Activated T-cell treated with anti-CD3 and anti-CD28 coated beads for 4 hours (primary cell): ENCODE measurements at places on chromosomes 3 and 15.

DNA sequence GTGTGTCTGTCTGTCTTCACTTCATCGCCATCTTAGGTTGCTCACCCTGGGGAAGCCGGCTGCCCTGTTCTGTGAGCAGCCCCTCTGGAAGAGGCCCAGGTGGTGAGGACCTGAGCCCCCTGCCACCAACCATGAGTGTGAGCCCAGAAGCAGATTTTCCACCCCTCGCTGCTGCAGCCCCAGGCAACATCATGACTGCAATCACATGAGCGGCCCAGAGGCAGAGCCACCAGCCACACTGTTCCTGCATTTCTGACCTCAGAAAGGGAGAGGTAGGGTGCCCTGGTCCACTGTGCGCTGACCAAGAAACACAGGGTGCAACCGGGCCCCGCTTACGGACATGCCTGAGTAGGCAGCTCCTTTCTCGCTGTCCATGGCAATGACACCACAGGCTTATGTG, 92.3 kb upstream of the IQSEC1 start:
- DNase-seq: no peak

- DNase-seq: no peak
These were observed 104.3 kb downstream of the PPM1L start for GRCh38 chr3:160860346-160860745.

- DNase-seq: no peak
These were observed 111.0 kb downstream of the NSUN3 start for GRCh38 chr3:94173673-94174434.

GRCh38 chr15:33438396-33438795, 127.6 kb downstream of the RYR3 start:
- DNase-seq: no peak

DNA sequence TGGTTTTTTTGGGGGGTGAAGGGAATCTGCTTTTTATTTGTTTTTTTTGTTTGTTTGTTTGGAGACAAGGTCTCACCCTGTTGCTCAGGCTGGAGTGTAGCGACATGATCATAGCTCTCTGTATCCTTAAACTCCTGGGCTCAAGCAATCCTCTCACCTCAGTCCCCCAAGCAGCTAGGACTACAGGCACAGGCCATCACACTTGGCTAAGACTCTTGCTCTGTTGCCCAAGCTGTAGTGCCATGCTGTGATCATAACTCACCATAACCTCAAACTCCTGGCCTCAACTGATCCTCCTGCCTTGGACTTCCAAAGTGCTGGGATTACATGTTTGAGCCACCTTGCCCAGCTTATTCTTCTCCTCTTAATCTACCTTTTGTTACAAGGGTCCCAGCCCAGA, 31.8 kb downstream of the GPR176 start:
- no peak for DNase-seq

GRCh38 chr15:59591356-59591755, 20.2 kb upstream of the GCNT3 start:
- no peak for DNase-seq

DNA sequence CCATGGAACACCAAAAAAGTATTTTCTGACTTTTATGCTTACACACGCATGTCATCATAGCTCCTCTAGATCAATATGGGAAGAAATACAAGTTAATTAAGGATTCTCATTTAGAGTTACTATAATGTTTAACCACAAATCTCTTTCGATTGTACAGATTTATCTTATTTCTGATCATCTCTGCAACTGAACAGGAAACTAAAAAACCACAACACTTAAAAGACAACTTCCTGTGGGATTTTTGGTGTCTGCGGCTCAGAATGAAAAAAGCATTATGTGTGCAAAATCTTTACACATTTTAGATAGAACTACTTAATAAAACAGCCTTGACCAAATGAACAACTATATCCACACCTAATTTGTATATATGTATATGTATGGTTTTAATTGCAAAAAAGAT, 3.0 kb upstream of the TJP1 start:
- DNase-seq: no peak

GRCh38 chr3:61043156-61043555, 208.1 kb downstream of the FHIT start:
- DNase-seq: no peak

DNA sequence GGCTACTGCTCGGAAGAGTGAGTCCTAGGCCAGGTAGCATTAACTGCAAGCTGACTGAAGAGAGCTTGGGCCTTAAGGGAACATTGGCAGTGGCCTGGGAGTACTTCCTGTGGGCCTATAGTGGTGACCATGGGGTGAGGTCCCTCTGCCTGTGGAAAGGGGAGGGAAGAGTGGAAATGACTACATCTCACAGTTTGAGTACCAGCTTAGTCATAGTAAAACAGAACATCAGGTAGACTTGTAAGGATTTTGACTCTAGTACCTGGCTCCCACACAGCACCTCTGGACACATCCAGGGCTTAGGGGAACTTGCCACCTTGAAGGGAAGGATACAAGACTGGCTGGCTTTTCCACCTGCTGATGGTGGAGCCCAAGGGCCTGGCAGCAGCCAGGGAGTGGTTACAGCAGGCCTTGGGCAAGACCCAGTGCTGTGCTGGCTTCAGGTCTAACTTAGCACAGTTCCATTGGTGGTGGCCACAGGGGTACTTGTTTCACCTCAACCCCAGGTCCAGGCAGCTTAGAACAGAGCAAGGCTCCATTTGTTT, 147.8 kb downstream of the SLC9A9 start:
- DNase-seq: no peak

- DNase-seq: no peak
These were observed 56.4 kb downstream of the NEDD4 start for GRCh38 chr15:55937040-55937439.

DNA sequence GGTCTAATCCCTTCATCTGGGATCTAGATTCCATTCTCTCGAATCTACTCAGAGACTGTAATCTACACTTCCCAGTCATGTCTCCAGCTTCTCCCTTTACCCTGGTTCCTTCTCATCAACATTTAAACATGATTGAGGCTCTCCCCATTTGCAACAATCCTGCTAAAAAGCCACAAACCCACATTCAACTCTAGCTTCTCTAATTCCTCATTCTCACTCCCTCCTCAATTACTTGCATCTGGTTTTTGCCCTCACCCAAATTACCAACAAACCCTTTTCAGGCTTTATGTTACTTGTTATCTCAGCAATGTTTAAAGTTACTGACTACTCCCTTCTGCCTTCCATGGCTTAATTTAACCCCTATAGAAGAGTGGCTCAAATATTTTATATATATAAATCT, 11.5 kb downstream of the ETFA start:
- DNase-seq: no peak

GRCh38 chr3:157356541-157356940, 80.1 kb upstream of the PTX3 start:
- no peak for DNase-seq

GRCh38 chr3:37773911-37774310, 87.8 kb upstream of the CTDSPL start:
- no peak for DNase-seq

GRCh38 chr3:37216597-37217097, 42.3 kb upstream of the LRRFIP2 start:
- no peak for DNase-seq

- DNase-seq: no peak
These were observed 14.3 kb downstream of the CD47 start for GRCh38 chr3:108076564-108076963.

DNA sequence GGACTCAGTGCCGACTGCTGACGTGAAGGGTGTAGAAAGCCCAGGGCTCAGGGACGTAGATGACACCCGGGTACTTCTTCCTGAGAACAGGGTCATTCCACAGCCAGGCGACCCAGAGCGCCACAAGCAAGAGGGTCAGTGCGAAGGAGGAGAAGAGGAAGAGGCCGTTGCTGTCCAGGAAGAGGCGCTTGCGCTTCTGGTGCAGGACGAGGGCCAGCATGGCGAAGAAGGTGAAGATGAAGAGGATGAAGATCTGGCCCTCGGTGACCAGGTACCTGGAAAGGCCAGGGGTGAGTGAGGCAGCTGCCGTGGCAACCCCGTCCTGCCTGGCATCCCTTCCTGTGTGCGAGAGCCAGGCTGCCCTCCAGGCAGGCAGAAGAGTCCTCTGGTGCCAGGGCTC, 3.0 kb upstream of the CALML4 start:
- no peak for DNase-seq

- DNase-seq: no peak
These were observed 82.3 kb downstream of the LRIG1 start for GRCh38 chr3:66418475-66418931.

DNA sequence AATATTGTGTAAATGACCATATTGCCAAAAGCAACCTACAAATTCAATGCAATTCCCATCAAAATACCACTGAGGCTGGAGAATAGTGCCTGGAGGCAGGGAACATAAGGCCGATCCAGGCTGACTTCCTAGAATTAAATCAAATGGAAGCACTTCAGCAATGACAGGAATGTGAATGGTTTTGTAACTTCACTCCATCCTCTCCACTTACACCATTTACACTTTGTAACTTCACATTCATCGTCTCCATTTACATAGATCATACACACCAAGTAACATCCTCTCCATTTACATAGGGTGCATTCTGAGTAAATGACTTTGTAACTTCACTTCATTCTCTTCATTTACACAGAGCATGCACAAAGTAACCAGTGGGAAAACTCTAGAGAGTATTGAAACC, 11.6 kb downstream of the STRIT1 start:
- DNase-seq: no peak

DNA sequence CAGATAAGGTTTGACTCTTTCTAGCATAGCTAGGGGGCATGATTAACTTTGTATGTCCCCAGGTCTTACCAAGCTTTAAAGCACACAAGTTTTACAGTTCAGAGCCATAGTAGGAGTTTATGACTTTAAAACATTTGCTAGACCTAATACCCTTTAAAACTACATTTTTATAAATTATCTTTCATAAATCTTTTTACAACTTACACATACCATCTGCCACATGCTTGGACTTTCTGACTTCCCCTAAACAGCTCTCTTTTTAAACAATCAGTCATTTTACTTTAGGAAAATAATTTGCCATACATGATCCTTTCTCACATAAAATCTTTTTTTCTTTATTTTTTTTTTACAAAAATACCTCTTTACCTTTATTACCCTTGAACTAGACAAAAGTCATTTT, 735.3 kb upstream of the CADM2 start:
- DNase-seq: no peak

GRCh38 chr3:42590989-42591756, 513 bp downstream of the SS18L2 start:
- no peak for DNase-seq

DNA sequence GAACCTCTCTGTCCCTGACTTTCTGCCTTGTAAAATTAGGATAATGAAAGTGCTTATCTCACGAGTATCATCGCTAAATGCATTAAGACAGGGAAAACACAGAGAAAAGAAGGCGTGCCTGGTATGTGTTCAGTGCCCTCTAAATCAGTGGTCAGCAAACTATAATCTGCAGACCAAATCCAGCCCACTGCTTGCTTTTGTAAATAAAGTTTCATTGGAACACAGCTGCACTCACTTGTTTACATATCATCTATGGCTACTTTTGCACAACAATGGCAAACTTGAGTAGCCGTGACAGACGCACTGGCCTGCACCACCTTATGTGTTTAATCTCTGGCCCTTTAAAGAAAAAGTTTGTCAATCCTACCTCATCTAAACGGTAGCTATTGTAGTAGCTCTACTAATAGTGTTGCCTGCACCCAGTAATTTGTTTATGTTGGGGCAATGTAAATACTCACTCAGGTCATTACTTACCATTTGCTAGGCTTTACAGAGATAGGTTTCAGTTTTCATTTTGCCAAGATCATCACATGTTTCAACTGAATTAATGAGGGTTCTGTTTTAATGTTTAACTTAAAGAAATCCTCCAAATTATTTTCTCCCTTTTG, 229.4 kb downstream of the FEZF2 start:
- DNase-seq: no peak

- no peak for DNase-seq
These were observed 290.4 kb upstream of the TBL1XR1 start for GRCh38 chr3:177487635-177488186.

GRCh38 chr3:8441969-8442559, 59.6 kb upstream of the LMCD1 start:
- no peak for DNase-seq

DNA sequence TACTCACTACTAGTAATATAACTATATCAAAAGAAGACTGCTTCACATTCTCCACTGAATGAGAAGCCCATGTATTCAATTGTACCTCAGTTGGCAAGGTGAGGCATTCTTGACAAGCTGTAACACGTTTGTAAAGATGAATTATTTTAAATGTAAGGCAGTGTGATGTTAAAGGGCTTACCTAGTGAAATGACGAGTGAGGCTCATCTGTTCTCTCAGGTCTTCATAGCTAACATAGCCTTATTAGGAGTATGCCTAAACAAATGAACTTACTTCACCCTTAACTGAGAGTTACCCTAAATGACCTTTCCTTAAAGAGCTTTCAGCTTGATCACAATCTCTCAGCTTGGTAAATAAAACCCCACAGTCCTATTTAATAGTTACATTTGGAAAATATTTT, 127.3 kb downstream of the FEZF2 start:
- DNase-seq: no peak

- DNase-seq: no peak
These were observed 165.2 kb upstream of the MYRIP start for GRCh38 chr3:39644176-39644575.

GRCh38 chr15:64694816-64695215, 80.6 kb downstream of the RBPMS2 start:
- DNase-seq: no peak

DNA sequence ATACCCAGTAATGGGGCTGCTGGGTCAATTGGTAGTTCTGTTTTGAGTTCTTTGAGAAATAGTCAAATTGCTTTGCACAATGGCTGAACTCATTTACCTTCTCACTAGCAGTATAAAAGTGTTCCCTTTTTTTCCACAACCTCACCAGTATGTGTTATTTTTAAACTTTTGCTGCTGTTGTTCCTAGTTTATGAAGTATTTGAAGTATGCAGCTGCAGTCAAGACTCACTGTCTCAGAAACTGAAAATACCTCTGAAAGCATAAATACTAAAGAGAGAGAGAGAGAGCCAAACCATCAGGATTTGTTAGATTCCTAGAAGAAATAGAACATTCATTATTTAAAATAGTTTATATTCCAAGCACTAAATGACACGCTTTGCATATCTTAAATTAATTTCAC, 764.2 kb downstream of the NTRK3 start:
- no peak for DNase-seq

GRCh38 chr3:176919836-176920765, 277.2 kb downstream of the TBL1XR1 start:
- no peak for DNase-seq

DNA sequence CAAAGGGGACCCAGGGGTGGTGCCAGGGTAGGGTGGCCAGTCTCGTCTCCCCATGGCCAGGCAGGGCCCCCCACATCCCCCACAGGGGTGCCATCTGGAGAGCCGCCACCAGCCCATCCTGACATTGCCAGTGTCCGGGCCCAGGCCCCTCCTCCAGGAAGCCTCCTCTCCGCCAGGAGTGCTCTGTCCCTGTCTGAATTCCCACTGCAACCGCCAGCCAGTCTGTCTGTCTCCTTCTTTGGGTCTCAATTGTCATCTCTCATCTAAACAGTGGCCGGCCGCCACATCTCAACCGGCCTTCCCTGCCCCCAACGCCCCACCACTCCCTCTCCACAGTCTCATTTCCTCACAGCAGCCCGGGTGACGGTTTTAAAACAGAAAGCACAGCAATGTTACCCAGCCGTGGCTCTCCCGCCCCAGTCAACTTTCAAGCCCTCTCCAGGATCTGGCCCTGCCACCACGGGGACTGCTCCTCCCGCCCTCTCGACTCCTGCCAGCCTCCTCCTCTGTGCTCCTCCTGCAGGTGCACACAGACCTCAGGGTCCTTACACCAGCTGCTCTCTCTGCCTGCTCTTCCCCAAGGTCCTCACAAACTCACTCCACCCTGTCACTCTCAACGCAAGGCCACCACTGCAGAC, 57.0 kb downstream of the IQSEC1 start:
- no peak for DNase-seq

- DNase-seq: no peak
These were observed 26.4 kb upstream of the LRIG1 start for GRCh38 chr3:66527246-66527645.
